ENCODE measurements at places on chromosomes 7 and 10.

DNA sequence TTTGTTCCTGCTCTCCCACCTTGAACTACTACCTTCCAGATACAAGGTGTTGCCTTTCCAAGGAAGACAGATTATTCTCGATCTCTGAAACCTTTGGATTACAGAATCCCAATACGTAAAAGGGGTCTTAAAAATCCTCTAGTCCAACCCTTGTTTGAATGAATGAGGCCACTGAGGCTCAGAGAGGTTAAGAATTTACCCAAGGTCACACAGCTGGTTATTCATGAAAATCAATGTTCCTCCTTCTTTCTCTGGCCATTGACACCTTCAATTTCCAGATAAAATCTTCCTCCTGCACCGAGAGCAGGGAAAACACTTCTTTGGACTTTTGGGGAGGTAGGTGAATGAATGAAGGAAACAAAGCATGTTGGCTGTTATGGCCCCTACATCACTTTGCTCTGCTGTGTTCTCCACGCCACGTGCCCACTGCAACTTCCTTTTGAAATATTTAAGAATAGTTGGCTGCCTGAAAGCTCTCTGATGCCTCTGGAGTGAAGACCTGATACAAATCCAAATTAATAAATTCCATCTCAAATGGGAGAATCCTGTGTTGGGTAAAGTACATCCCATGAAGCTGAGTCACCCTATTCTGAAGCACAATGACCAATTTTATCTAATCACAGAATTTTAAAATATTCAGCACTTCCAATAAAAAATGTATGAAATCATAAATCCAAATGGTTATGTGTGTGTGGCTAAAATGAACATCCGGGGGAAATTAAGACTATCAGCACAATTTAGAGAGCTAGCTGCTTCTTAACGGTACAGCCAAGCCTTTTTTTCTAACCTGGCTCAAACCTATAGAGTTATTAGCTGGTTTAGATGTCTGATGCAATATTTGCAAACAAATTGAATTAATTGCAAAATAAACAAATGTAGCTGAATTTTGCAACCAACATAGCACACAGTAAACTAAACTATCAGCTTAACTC lies 7.3 kb downstream of the SVIL start:
- DNase-seq, result no peak

DNA sequence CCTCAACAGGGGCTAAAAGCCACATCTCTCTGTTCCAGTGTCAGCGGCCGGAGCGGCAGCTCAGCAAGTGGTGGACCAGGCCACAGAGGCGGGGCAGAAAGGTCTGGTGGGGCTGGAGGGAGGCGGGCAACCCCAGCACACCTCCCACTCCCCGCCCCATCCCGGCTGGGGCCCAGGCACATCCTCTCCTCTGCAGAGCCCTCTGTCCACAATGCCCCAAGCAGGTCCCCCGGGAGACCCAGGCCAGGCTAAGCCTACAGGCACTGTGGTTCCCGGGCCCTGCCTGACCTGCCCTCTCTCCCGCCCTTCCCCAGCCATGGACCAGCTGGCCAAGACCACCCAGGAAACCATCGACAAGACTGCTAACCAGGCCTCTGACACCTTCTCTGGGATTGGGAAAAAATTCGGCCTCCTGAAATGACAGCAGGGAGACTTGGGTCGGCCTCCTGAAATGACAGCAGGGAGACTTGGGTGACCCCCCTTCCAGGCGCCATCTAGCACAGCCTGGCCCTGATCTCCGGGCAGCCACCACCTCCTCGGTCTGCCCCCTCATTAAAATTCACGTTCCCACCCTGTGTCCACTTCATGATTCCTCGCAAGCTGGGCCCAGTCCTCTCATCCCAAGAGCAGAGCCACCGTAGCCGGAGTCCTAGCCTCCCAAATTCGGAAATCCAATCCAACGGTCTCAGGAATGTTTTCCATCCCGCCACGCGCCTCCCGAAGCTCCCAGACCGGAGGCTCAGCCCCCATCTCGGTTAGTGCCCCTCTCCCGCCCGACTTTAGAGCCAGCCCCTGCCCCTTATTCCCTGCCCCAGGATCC lies 2.1 kb downstream of the ADIRF start:
- no peak for DNase-seq

- no peak for DNase-seq
Measured at GRCh38 chr7:35342786-35343185, 88.9 kb upstream of the TBX20 start.

DNA sequence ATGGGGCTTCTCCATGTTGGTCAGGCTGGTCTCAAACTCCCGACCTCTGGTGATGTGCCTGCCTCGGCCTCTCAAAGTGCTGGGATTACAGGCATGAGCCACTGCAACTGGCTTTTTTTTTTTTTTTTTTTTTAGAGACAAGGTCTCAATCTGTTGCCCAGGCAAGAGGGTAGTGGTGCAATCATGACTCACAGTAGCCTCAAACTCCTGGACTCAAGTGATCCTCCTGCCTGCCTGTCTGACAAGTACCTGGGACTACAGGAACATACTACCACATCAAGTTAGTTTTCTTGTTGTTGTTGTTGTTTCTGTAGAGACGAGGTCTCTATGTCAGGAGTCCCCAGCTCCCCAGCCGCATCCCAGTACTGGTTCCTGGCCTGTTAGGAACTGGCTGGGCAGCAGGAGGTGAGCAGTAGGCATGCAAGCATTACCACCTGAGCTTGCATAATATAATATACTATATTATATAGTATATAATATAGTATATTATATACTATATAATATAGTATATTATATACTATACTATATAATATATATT lies 55.7 kb downstream of the TPK1 start:
- no peak for DNase-seq

GRCh38 chr10:107091126-107091525 lies 73.4 kb downstream of the SORCS1 start:
- no peak for DNase-seq

- DNase-seq, result no peak
Measured at GRCh38 chr10:70634011-70634410, 31.5 kb upstream of the PRF1 start.

DNA sequence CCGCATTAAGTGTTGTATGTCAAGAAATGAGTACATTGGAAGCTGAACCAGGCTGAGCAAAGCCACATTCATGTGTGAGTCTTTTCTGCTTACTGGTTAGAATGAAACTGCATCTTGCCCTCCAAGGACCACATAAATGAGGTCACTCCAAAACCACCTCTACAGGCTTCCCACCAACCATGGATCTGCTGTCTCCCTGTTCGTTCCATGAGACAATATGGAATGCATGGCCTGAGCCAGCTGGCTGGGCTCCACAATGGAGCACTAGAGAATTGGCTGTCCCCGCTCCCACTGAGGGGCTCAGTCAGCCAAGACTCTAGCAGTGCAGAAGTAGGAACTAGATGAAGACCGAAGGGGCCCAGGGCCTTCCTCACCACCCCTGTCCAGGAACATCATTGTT lies 120.8 kb downstream of the TNS3 start:
- DNase-seq, result no peak

- DNase-seq, result no peak
Measured at GRCh38 chr7:46577394-46577793, 656.3 kb upstream of the IGFBP3 start.

- no peak for DNase-seq
Measured at GRCh38 chr10:90321132-90321816, 536.6 kb downstream of the HTR7 start.

- no peak for DNase-seq
Measured at GRCh38 chr10:31299119-31299518, 19.9 kb upstream of the ZEB1 start.

DNA sequence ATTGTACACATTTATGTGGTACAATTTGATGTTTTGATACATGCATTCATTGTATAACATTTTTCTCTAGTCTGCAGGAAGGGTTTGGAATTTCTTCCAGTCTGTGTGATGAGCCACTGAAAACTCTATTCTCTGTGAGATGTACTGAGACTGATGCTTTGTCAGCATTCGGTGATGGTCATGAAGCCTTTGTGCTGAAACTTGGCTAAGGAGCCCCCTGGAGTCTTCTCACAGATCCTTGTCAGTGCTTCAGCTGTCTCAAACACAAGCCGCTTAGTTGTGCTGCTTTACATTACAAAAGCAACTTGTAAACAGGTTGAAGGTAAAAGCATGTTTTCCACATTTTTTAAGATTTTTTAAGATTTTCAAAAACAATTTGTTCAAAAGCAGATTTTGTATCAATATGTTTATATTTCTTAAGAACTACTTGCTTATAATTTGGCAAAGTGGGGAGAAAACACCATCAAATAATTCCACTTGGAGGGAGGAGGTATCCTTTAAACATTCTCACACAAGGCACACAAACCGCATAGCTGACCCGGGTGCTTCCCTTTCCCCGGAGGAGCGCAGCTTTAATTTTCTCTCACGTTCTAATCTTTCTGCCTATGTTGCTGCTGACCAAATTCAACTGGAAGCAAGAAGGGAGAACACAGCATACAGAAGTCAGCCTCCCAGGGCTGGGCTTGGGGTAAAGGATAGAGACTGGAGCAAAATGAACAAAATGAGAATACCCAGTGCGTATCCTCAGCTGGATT lies 249.8 kb upstream of the VSTM2A start:
- DNase-seq, result no peak

DNA sequence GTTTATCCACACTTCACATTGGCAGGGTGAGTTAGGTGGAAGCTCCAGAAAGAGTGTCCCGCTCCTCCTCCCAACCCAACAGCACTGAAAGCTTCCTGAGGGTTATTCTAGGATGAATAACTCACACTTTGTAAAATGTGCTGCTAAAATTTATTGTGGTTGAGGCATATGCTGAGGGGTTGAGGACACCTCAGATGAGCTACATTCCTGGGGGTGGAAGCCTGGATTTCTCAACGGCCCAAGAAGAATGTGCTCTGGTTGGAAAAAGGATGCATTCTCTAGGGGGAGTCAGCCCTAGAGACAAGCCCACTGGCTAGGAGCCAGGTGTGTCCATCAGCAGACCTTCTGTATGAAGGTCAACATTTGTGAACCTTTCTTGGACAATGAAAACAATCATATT lies 91.5 kb upstream of the PDE1C start:
- no peak for DNase-seq

GRCh38 chr10:5412277-5412941 lies at the start of gene NET1:
Gene NET1 (plus strand): TSS chr10:5412557. CDS start chr10:5412693, 136 bp downstream.
- peak; percentile 65 for DNase-seq

- no peak for DNase-seq
Measured at GRCh38 chr7:46909601-46910051, 672.3 kb downstream of the TNS3 start.

GRCh38 chr10:23384364-23384763 lies 39.8 kb upstream of the C10orf67 start:
- DNase-seq, result no peak

DNA sequence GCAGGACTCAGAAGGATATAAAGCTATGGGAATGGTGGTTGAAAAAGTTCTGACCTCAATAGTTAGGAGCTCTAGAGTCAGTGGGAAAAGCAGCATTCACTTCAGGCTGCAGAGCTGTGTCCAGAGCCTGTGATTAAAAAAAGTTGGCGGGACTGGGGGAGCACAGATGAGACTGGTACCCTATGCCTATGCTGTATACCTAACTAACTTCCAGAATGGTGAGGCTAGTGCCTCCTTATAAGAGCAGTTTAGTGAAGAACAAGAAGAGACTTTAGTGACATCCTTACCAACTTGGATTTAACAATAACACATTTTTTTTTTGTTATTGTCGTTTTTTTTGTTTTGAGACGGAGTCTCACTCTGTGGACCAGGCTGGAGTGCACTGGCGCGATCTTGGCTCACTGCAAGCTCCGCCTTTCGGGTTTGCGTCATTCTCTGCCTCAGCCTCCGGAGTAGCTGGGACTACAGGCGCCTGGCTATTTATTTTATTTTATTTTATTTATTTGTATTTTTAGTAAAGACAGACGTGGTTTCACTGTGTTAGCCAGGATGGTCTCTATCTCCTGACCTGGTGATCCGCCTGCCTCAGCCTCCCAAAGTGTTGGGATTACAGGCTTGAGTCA lies 6.6 kb upstream of the ZNF282 start:
- no peak for DNase-seq

GRCh38 chr10:324593-324992 lies 189.3 kb downstream of the ZMYND11 start:
- DNase-seq, result no peak

GRCh38 chr10:86938260-86938659 lies 19.2 kb downstream of the MMRN2 start:
- DNase-seq, result no peak

DNA sequence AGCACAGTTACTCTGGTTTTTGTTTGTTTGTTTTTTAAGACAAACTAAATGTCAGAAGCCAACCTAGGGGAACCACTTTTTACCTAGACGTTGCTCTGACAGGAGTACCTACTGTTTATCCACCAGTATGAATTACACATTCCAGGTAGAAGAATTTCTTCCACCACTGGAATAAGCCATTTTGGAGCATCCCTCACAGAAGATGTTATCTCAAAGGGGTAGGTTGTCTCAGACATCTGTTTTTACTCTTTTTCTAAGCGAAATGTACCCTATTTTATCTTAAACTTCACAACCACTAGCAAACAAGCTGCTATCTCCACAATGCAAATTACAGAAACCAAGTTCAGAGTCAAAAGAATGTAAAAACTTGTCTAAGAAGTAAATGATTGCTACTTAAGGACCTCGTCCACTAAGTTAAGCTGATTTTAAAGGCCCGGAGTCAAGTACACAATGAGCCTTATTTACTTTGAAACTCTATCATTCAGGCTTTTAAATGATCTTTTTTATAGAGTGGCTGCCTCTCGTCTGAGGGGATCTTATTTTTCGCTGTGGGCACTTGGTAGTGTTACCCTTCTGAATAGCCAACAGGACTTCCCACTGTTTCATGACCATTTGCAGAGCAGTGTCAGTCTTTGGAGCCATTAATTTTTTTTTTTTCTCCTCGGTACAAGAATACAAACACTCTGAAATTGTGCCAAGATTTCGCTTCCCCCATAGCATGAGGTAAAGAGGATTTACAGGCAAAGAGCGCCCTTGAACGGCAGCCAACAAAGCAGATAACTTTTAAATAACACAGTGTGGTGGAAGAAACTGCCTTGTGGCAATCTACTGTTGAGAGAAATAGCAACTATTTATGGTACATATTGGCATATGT lies 15.7 kb upstream of the ARMC3 start:
- no peak for DNase-seq

DNA sequence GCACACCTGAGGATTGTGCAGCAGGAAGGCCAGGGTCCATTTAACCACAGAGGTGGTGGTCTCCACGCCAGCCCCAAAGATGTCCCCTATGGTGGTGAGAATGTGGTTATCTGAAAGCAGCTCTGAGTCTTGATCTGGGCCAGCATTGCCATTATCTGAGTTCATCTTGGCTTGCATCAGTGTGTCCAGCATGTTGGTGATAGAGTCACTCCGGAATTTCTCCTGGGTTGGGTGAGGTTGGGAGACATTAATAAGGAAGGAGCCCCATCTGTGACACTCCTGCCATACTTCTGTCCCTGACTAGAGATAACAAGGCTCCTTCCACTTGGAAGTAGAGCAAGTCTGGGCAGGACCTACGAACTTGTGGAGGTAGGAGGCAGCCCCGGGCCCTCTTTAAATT lies 4.2 kb downstream of the CYP17A1 start:
- DNase-seq, result no peak
